Stimulated activated naive B cell treated with anti-CD40 and anti-IgM and Interleukin-4, amounts not matched to agents 10 μg/mL and 1 μg/mL and 100 μg/mL, for 72 hours (primary cell): ENCODE measurements at places on chromosomes 11 and 22.
A peak's percentile ranks its signal among the peaks of the same experiment; 100 is the strongest.

DNA sequence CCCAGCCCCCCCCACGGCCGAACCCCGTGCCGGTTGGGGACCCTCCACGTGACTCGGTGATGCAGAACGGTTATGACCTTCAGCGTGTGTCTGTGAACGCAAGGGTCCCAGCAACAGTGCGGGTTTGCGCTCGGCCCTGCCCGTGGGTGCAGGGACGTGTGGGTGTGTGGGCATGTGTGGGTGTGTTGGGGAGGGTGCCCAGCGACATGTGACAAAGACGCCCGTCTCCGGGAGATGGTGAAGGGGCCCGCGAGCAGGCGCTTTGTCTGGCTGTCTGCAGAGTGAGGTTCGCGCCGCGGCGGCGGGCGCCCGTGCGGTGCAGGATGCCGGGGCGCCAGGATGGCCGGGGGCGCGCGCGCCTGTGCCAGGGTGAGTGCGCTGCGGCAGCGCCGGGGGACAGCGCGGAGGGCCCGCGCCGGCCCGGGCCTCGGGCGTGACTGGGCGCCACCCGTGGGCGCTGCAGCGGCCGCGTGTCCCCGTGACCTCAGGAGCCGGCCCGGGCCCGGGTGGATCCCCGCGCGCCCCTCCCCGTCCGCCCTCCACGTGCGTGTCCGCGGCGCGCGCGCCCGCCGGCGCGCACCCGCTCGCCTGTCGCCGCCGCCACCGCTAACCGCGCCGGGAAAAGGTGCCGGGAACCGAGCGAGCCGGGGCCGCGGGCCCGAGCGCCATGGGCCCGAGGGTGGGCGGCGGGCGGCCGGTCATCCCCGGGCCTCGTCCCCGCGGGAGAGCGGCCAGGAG, at the start of gene LRFN4:
Gene LRFN4, plus strand, starts transcription at position 569 of the 738 bp plus-strand sequence. CDS start 681 bp downstream, outside the sequence.
- no peak for DNase-seq

GRCh38 chr22:24325105-24325757, 54.6 kb downstream of the SPECC1L start:
- no peak for DNase-seq

DNA sequence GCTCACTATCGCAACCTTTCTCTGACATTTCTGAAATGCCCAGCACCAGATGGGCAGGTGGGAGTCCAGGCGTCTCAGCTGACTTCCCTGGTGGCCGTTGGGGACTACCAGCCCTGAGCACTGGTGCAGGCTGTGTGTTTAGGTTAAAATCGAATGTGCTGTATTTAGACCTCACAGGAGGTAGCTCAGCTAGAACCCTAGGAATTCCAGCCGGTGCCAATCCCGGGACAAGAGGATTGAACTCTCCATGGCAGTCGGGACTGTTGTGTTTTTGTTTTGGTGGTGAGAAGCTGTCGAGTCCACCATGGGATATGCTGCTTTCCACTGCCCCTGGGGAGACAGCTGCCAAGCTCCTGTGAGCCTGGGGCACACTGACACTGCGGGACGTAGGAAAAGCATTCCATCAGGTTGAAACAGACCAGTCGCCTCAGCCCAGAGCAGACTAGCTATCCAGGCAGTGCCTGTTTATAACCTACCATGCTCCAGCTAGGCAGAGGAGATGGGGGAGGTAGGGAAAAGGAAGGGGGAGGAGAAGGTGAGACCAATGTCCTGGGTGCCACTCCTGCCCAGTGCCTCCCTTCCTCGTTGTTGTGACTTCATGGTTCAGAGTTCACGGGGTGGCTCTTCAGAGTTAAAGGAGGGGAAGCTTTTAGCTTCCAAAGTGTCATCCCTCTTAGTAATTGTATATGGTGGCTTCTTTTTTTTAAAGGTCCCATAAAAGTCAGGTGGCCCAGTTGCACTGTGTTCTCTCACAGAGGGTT, 53.0 kb downstream of the MICAL2 start:
- DNase-seq: no peak

DNA sequence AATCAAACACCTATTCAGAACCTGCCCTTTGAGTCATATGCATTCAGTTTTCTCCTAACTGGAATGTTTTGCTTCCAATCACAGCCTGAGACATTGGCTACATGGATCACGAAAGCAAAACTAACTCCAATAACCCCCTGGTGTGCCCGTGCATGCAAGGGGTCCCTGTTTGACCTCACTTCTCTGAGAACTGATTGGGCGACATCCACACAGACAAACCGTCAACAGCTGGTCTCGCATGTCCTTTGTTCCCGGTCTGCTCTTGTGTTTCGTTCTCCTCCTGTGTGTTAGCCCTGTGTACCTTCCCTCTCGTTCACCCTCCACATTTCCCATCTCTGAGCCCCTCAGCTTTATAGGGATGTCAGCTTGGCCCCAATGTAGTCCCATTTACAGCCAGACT, 67.2 kb upstream of the TTC12 start:
- DNase-seq: no peak

- no peak for DNase-seq
Measured at GRCh38 chr22:42768385-42769035, 47.8 kb upstream of the A4GALT start.

GRCh38 chr11:109822436-109823102, 270.6 kb upstream of the ZC3H12C start:
- DNase-seq: no peak

GRCh38 chr11:68766786-68767185, 15.5 kb upstream of the TESMIN start:
- DNase-seq: no peak

DNA sequence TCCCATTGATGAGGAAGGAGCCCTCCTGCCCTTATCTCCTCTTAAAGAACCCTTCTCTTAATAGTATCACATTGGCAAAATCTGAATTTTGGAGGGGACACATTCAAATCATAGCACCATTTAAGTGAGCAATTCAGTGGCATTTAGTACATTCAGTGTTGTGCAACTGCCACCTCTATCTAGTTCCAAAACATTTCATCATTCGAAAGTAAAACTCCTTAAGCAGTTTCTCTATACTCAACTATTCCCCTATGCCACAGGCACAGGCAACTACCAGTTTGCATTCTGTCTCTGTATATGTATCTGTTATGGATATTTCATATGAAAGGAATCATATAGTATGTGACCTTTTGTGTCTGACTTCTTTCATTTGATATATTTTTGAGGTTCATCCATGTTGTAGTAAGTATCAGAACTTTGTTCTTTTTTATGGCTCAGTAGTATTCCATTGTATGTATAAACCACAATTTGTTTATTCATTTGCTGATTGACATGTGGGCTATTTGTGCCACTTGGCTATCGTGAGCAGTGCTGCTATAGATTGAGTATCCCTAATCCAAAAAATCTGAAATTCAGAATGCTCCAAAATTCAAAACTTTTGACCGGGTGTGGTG, 22.9 kb downstream of the FAR1 start:
- DNase-seq: no peak

GRCh38 chr22:26398741-26399153, 30.3 kb upstream of the ASPHD2 start:
- peak; percentile 51 for DNase-seq

DNA sequence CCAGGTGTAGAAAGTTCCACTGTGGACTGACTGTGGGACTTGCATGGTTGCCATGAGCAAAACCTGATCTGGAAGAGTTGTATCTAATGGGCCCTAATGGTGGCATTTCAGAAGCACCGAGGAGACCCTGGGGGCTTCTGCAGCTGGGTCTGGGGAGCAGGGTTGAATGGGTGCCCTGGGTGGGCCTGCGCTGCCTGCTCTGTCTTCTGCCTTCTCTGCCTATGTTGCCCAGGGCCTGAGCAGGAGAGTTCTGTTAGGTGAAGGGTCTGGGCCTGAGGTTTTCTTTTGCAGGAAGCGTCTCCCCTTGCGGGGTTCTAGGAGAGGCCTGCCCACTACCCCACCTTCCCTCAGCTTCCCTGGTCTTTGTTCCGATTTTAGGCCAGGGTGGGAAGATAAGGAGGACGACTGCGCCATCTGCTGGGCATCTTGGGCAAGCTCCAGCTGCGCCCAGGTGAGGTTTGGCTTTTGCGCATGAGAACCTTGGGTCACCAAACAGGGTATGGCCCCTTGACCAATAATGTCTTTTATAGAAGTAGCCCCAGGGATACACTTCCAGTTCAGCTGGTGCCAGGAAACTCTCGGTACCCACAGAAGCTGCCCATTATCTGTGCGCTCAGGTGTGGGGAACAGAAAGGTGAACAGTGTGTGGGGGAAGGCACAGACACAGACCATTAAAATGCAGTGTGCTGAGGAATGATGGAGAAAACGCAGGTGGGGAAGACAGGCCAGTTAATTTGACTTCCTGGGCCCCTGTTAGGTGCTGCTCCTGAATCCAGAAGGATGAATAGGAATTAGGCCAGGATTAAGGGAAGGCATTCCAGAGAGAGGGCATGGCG, 23.2 kb downstream of the COMMD9 start:
- peak; percentile 34 for DNase-seq

- no peak for DNase-seq
Measured at GRCh38 chr11:112132737-112133136, 31.2 kb downstream of the IL18 start.

DNA sequence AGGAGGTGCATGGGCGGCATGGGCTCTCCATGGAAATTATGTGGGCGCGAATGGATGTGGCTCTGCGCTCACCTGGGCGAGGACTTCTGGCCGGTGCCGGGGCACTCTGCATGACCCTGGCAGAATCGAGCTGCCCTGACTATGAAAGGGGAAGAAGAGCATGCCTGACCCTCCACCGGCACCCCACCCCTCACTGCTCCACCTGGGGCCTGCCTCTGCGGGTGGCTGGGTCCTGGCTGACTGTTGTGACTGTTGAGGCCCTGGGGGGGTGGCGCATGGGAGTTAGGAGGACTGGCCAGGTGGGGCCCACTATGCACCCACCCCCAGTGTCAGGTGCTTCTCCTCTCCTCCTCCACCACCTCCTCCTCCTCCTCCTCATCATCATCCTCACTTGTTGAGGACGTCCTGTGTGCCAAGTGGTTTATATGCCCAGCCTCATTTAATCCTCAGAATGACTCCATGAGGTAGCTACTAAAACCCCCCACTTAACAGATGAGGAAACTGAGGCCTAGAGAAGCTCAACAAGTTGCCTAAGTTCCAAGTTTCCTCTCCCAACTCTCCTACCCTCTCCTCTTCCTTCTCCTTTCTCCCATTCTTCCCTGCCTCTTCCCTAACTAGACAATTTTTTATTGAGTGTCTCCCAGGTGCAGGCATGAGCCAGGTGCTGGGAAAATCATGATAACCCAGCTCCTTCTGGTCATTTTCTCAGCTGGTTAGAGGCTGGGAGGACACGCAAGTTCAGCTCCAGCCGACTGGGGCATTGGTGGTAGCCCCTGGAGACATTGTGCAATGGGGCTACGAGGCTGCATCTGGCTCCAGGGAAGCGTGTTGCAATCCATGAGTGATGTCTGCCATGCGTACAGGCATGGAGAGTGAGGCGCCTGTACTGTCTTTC, 2.3 kb downstream of the MYEOV start:
- no peak for DNase-seq

DNA sequence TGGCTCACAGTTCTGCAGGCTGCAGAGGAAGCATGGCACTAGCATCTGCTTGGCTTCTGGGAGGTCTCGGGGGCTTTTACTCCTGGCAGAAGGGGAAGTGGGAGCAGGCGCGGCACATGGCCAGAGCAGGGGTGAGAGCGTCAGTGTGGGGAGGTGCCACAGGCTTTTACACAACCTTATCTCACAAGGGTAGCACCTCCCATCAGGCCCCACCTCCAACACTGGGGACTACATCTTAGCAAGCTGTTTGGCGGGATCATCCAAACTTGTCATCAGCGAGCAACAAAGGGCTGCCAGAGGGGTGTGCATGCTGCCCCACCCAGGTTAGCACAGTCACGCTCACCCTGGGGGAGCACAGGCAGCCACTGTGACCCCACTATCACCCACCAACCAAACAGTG, 18.9 kb upstream of the YPEL1 start:
- DNase-seq: peak; percentile 65

GRCh38 chr11:92340839-92341238, 116.2 kb downstream of the FAT3 start:
- DNase-seq: peak; percentile 1

DNA sequence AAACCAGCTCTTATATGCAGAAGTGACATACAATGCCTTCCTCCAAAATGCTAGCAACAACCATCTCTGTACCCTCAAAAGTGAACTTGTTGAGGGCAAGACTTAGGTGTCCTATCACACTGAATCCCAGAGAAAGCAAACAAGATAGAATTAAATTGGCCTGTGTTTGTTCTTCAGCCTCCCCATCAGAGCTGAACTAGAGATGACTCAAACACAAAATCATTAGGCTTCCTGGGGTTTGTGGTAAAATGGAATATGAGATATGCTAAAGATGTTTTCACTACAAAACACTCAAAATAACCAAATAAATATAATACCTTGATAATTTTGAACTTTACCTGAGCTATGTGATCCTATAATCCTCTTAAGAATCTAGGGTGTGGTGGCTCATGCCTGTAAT, 31.6 kb downstream of the ZNF214 start:
- DNase-seq: no peak
